Memory B cell (primary cell): ENCODE measurements at places on chromosomes 12 and 14.

GRCh38 chr14:57835766-57836165 lies 30.1 kb downstream of the SLC35F4 start:
- H3K36me3 ChIP-seq: no peaks in the 10 kb centered on the region
- peaks cover 6% of the 10 kb centered on the region for H3K27me3 ChIP-seq
- H3K4me1 ChIP-seq: no peaks in the 10 kb centered on the region
- H3K4me3 ChIP-seq: no peak overlapping the region

GRCh38 chr12:817941-818600 lies 65.7 kb downstream of the WNK1 start:
- DNase-seq: no peak
- H3K4me1 ChIP-seq: peaks cover 16% of the 10 kb centered on the region
- H3K4me3 ChIP-seq: no peak overlapping the region
- no peaks in the 10 kb centered on the region for H3K27me3 ChIP-seq
- H3K27ac ChIP-seq: no peak overlapping the region
- H3K36me3 ChIP-seq: peaks cover 15% of the 10 kb centered on the region

DNA sequence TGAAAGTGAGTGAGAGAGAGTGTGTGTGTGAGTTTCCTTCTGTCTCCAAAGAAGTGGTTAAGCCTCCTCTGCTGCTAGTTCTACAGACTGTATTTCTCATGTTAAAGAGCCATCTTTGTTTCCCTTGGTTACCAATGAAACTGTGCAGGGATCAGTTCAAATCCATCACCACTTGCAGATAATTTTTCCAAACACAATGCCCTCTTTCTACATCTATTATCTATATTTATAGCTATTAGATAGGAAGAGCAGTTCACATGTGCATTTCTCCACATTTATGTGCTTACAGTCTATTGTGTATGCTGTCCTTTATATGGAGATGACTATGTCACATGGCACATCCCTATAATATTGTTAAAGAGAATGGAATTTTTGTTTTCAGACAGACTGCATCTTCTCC lies 2.2 kb upstream of the DAAM1 start:
- H3K36me3 ChIP-seq: no peaks in the 10 kb centered on the region
- DNase-seq: no peak
- peaks cover 11% of the 10 kb centered on the region for H3K4me1 ChIP-seq
- no peak overlapping the region for H3K27ac ChIP-seq

- H3K36me3 ChIP-seq: no peaks in the 10 kb centered on the region
- no peaks in the 10 kb centered on the region for H3K4me1 ChIP-seq
- H3K4me3 ChIP-seq: no peak overlapping the region
- no peaks in the 10 kb centered on the region for H3K27me3 ChIP-seq
- no peak for DNase-seq
- no peak overlapping the region for H3K27ac ChIP-seq
These were observed 149.2 kb upstream of the SYT10 start for GRCh38 chr12:33588725-33589405.

DNA sequence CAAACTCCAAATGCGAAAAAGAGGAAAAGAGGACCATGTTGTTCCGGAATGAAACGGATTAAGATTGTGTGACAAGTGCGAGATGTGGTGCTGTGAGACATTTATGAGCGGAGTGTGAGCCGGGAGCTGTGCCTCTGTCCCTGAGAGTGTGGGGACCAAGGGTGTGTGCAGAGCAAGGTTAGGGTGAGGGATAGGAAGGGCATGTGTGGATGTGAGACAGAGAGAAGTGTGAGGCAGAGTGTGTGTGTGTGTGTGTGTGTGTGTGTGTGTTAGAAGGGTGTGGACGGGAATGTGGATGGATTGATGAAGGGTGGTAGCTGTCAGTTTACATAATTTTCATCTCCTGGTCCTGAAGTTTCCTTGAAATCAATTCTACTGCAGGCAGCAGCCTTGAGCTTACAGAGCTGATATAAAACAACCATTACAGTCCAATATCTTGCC lies 4.3 kb upstream of the OTX2 start:
- H3K27me3 ChIP-seq: peaks cover 24% of the 10 kb centered on the region
- H3K27ac ChIP-seq: no peak overlapping the region
- DNase-seq: no peak
- no peak overlapping the region for H3K4me3 ChIP-seq

DNA sequence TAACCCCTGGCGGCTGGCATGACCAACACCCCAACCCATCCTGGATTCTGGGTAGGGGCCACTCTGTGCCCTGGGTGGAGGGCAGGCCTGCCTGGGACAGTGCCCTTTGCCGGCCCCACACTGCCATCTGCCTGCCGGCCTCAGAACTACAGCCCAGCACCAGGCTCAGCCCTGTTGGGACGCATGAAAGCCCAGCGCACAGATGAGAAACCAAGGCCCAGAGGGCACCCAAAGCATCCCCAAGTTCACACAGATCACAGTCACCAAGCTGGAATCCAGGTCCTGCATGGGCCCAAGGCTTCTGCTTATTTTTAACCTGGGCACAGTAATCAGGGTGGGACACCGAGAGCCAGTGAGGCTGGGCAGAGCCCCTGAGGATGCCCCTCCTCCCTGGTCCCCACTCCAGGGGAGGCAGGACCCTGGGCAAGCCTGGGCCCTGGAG lies 26.2 kb downstream of the RFLNA start:
- H3K27ac ChIP-seq: no peak overlapping the region
- H3K27me3 ChIP-seq: no peaks in the 10 kb centered on the region
- peak; percentile 55 for DNase-seq
- no peak overlapping the region for H3K4me3 ChIP-seq
- peaks cover 21% of the 10 kb centered on the region for H3K36me3 ChIP-seq

DNA sequence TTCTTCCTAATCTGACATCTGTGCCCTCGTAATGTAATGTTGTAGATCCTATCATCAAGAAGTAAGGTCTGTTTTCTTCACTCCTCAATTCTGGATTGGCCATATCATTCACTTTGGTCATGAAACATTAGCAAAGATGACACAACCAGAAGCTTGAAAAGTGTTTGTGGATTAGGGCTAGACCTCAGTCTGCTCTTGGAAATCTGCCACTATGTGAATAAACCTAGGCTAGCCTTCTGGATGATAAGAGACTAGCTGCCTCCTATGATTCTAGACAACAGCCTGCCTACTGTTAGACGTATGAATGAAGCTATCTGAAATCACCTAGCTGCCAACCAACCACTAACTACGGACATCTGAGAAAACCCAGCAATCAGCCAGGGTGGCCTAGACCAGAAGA lies 38.7 kb upstream of the LYZ start:
- no peaks in the 10 kb centered on the region for H3K27me3 ChIP-seq
- H3K4me3 ChIP-seq: no peak overlapping the region
- DNase-seq: no peak
- H3K27ac ChIP-seq: no peak overlapping the region

GRCh38 chr14:64137657-64138290 lies 156.4 kb downstream of the ESR2 start:
- H3K4me3 ChIP-seq: no peak overlapping the region
- H3K27ac ChIP-seq: no peak overlapping the region
- DNase-seq: no peak
- H3K4me1 ChIP-seq: peaks cover 2% of the 10 kb centered on the region

- H3K4me3 ChIP-seq: no peak overlapping the region
- peaks cover 12% of the 10 kb centered on the region for H3K36me3 ChIP-seq
- peaks cover 15% of the 10 kb centered on the region for H3K4me1 ChIP-seq
- H3K27me3 ChIP-seq: no peaks in the 10 kb centered on the region
- no peak for DNase-seq
These were observed 97.0 kb downstream of the DPF3 start for GRCh38 chr14:72796935-72797334.

DNA sequence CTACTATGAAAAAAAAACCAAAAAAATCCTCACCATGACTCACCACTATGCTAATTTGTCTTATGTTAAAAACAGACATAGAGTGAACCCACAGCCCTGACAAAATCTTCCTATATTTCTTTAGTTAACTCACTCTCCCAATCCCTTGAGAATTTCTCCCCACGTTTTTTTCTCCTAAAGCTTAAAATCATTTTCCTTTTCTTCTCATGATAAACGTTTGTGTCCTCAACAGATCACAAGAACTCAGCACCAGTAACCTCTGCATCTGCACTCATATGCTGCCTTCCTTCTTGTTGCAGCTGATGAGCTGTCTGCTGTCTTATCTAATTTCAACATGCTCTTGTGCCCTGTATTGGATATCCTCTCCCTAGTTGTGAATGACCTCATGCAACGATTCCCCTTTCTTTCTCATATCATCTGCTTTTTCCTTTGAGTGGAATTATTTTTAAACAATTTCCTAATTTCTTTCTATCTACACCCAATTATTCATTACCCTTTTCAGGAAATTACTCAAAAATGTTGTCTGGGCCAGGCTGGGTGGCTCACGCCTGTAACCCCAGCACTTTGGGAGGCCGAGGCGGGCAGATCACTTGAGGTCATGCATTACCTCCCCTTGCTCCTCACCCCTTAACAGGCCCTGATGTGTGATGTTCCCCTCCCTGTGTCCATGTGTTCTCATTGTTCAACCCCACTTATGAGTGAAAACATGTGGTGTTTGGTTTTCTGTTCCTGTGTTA lies 427.5 kb upstream of the MGAT4C start:
- H3K27ac ChIP-seq: no peak overlapping the region
- no peaks in the 10 kb centered on the region for H3K36me3 ChIP-seq
- H3K27me3 ChIP-seq: no peaks in the 10 kb centered on the region
- H3K4me1 ChIP-seq: no peaks in the 10 kb centered on the region
- DNase-seq: no peak

- H3K4me3 ChIP-seq: no peak overlapping the region
- DNase-seq: no peak
- no peaks in the 10 kb centered on the region for H3K27me3 ChIP-seq
- H3K27ac ChIP-seq: no peak overlapping the region
- peaks cover 10% of the 10 kb centered on the region for H3K4me1 ChIP-seq
- peaks cover 31% of the 10 kb centered on the region for H3K36me3 ChIP-seq
These were observed 92.5 kb downstream of the VCPKMT start for GRCh38 chr14:50023671-50024490.

- H3K36me3 ChIP-seq: peaks cover 14% of the 10 kb centered on the region
- H3K4me1 ChIP-seq: peaks cover 18% of the 10 kb centered on the region
- peak overlapping the region; percentile 28 for H3K27ac ChIP-seq
- DNase-seq: no peak
These were observed 24.7 kb downstream of the HNRNPC start for GRCh38 chr14:21244544-21244943.

DNA sequence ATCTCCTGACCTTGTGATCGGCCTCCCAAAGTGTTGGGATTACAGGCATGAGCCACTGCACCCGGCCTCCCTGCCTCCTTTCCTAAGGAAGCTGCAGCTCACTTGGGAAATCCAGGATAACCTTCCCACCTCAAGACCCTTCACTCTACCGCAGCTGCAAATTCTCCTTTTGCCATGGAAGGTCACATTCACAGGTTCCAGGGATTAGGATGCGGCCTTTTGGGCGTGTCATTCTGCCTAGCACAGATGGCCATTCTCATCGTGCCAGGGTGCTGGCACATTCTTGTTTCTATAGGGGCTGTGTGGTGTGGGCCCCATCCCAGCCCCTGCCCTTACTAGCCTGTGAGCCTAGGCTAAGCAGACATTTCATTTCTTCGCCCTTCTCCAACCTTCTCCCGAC lies 219.9 kb downstream of the CHST11 start:
- DNase-seq: no peak
- peaks cover 43% of the 10 kb centered on the region for H3K4me1 ChIP-seq
- peaks cover 4% of the 10 kb centered on the region for H3K36me3 ChIP-seq

DNA sequence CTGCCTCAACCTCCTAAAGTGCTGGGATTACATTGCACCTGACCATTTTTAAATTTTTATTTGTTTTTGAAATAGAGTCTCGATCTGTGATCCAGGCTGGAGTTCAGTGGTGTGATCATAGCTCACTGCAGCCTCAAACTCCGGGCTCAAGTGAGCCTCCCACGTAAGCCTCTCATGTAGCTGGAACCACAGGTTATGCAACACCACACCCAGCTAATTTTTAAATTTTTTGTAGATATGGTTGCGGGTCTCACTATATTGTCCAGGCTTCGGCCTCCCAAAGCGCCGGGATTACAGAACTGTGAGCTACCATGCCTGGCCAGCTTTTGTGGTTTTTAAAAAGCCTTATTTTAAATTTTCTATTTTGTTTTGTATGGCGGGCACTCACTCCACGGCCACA lies 2.2 kb upstream of the DRAM1 start:
- no peak for DNase-seq
- H3K4me3 ChIP-seq: no peak overlapping the region
- no peaks in the 10 kb centered on the region for H3K27me3 ChIP-seq
- no peak overlapping the region for H3K27ac ChIP-seq
- no peaks in the 10 kb centered on the region for H3K36me3 ChIP-seq

- H3K4me1 ChIP-seq: peaks cover 2% of the 10 kb centered on the region
- DNase-seq: no peak
- no peak overlapping the region for H3K27ac ChIP-seq
- no peaks in the 10 kb centered on the region for H3K27me3 ChIP-seq
- H3K4me3 ChIP-seq: no peak overlapping the region
- H3K36me3 ChIP-seq: no peaks in the 10 kb centered on the region
These were observed 441.8 kb upstream of the TMPO start for GRCh38 chr12:98073610-98074009.

GRCh38 chr12:2998789-2999264 lies 39.6 kb downstream of the TEAD4 start:
- peaks cover 14% of the 10 kb centered on the region for H3K27me3 ChIP-seq
- peaks cover 3% of the 10 kb centered on the region for H3K4me1 ChIP-seq
- no peak overlapping the region for H3K27ac ChIP-seq
- H3K36me3 ChIP-seq: no peaks in the 10 kb centered on the region
- DNase-seq: no peak

DNA sequence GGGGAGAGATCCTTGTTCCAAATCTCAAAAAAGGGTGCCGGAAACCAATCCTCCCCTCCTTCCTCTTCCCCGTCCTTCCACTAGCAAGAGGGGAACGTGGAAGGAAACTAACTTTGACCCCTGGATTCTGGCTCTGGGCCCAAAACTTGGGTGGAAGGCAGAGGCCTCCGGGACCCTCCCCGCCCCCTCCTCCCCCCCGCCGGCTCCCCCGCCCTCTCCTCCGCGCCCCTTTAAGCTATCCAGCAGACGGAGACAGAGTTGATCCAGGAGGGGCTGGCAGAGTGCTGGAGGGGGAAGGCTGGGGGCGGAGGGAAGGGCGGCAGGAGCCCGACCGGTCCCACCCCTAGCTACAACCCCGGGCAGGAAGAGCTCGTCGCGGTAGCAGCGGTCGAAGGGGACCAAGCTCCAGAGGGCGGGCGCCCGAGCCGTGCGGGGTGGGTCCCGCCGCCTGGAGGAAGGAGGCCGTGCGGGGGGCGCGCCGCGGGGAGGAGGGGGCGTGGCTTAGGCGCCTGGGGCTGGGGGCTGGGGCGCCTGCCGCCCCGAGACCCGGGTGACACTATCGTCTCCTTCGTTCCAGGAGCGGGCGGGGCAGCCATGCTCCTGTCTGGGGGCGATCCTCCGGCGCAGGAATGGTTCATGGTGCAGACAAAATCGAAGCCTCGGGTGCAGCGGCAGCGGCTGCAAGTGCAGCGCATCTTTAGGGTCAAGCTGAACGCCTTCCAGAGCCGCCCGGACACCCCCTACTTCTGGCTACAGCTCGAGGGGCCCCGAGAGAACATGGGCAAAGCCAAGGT lies at the start of gene NYNRIN:
Gene NYNRIN (plus strand): TSS at position 351 of the 794 bp plus-strand sequence. CDS start 244 bp downstream, at position 595.
- no peak for DNase-seq
- H3K4me1 ChIP-seq: peaks cover 6% of the 10 kb centered on the region
- no peaks in the 10 kb centered on the region for H3K36me3 ChIP-seq
- H3K4me3 ChIP-seq: peak within 1 kb of the TSS; percentile 77
- H3K27me3 ChIP-seq: peaks cover 17% of the 10 kb centered on the region

- DNase-seq: peak; percentile 22
- peak overlapping the region; percentile 100 for H3K4me3 ChIP-seq
- H3K27me3 ChIP-seq: no peaks in the 10 kb centered on the region
- peak overlapping the region; percentile 96 for H3K27ac ChIP-seq
- peaks cover 3% of the 10 kb centered on the region for H3K36me3 ChIP-seq
These were observed 484 bp downstream of the RIC8B start for GRCh38 chr12:106774808-106775524.
